ENCODE measurements at places on chromosomes 1 and 21. TPM values are rescaled to one million over a fixed set of nuclear protein-coding genes. Genes with fewer than 3 reads are reported as not detected.

The ACKR1 gene
- total RNA-seq = 156 TPM

The ETV3 gene
- total RNA-seq = 32.5 TPM

The LCK gene
- total RNA-seq = 3.2 TPM

The CHIA gene
- not detected for total RNA-seq

GRCh38 chr1:84264961-84265360, 36.5 kb upstream of the SAMD13 start:
- DNase-seq = no peak

DNA sequence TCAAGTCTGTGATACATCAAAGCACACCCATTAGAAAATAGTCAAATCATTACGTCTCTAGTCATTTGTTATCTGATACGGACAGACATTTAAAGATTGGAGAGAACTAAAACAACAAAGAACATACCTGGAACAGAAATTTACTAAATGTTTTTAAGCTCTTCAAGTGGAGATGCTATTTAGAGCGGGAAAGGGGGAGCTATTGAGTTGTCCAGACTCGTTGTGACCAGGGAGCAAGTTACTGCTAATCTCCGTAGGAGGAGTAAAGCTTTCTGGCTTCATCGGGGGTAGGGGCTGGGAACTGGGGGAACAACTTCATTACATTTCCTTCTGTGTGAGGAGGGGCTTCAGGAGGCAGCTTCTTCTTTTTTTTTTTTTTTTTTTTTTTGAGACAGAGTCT, 129.7 kb downstream of the RNF220 start:
- no peak for DNase-seq

- DNase-seq = no peak
Measured at GRCh38 chr1:45568421-45568820, 15.4 kb upstream of the NASP start.

- no peak for DNase-seq
Measured at GRCh38 chr1:10602936-10603335, 128.2 kb downstream of the PEX14 start.

DNA sequence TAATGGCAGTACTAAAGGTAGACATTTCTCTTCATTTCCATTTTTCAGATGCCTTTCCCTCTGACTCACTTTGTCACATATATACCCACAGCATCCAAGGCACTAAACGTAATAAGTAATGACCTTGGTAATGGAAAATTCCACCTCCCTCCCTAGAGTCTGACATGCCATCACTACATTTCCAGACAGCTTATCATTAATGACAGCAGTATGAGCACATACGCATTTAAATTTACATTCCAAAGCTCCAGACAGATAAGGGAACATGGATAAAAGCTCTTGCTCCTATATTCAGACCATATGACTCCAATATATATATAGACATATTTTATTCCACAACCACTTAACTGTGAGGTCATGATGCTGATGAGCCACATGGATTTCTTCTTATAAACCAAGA, 191.7 kb upstream of the GORAB start:
- no peak for DNase-seq

DNA sequence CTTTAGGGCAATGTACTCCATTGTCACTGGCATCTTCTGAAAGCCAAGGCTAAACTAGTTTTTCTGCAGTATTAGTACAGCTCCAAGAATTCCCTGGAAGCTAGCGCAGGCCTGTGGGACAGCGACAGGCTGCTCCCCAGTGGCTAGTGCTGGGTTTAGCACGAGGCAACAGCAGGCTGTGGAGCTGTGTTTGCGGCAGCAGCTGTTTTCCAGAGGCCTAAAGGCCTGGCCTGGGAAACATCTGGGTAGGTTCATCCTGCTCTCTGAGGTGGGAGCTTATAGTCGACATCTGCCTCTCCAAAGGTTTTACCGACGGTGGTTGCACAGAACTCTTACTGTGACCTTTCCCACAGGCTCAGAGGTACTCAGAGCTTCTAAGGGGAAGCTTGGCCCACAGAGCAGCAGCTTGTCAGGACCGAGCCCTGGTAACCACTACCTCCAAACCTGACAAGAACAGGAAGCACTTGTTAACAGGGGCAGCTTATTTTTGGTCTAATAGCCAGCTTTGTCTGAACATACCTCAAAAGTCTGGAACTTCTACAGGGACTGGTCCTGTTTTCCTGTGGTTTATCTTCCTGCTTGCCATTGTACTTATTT, 17.2 kb downstream of the CC2D1B start:
- DNase-seq = no peak

DNA sequence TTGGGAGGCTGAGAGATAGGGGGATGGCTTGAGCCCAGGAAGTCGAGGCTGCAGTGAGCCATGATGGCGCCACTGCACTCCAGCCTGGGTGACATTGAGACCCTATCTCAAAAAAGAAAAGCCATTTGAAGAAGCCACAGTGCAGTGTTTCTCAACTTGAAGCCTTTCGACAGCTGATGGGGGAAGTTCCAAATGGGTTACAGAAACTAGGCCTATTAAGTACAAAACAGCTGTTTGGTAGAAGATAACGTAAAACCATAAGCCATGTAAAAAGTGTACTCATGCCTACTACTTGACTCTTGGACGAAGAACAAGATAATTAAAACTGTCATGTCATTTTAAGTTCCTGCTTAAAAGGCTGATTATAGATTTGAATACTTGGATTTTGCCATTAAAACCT, 16.6 kb downstream of the COPA start:
- DNase-seq = no peak

Measured in sciatic nerve (tissue), 2 donors.